ENCODE measurements at places on chromosomes 12 and 14.

DNA sequence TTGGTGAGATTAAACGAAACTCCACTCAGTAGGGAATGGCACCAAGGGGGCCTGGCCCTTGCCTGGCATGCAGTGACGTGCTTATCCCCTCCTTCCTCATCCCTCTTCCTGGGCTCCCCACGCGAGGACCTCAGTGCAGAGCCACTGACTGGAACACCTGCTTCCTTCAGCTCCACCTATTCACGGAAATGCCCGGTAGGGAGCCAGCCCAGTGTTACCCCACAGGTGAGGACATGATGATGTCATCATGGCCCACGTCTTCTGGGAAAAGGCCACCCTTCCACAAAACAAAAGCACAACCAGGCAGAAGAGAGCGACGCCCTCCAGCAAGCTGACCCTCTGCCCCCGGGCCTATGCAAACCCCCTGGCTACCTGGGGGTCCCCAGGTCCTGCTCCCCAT lies 42.1 kb downstream of the CCDC85C start:
- DNase-seq = no peak

- no peak for DNase-seq
Measured at GRCh38 chr14:102875652-102876051, 46.8 kb upstream of the AMN start.

DNA sequence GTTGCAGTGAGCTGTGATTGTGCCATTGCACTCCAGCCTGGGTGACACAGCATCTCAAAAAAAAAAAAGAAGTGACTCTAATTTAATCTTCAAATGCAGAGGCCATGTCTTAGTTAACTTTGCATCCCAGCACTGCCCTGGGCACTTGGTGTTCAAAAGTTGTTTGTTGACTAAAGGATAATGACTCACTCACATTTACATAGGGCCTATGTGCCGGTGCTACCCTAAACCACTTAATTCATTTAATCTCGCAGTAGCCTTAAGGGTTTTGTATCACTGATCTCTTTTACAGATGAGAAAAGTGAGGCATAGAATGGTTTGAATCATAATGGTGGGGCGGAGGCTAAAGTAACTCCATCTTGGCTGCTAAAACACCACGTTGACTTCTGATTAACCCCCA lies 23.7 kb downstream of the MFAP5 start:
- no peak for DNase-seq

GRCh38 chr12:14400599-14400998 lies 35.1 kb downstream of the ATF7IP start:
- DNase-seq = no peak

- no peak for DNase-seq
Measured at GRCh38 chr12:132444957-132445883, 44.7 kb upstream of the FBRSL1 start.

DNA sequence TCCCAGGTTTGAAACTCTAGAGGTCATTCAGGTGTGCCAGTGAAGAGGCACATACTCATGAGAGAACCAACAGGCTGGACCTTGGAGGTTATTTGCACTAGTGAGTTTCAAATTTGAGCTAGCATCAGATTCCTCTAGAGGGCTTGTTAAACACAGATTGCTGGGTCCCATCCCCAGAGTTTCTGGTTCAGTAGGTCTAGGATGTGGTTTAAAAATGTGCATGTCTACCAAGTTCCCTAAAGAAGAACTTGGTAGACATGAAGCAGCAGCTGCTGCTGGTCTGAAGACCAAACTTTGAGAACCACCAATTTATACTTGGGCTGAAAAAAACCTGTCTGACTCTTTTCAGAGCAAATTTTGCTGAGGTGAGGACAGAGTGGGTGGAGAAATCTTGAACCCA lies 61.7 kb downstream of the SUSD6 start:
- DNase-seq = no peak

DNA sequence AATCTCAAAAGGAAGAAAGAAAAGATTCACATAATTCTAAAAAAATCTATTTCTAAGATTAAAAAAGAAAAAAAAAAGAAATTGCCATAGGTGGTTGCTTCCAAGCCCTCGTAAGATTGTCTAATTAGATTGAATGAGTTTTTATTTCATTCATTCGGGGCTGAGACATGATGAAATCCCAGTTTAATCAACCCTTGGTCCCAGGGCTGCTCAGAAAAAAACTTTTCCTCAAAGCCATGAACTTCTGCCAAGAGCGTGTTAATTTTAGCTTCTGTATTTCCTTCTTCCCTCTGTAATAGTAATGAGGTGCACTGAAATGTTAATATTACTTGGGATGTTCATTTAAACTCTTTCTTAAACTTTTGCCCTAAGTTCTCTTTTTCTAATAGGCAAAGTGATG lies 62.6 kb downstream of the TMEM132D start:
- no peak for DNase-seq

DNA sequence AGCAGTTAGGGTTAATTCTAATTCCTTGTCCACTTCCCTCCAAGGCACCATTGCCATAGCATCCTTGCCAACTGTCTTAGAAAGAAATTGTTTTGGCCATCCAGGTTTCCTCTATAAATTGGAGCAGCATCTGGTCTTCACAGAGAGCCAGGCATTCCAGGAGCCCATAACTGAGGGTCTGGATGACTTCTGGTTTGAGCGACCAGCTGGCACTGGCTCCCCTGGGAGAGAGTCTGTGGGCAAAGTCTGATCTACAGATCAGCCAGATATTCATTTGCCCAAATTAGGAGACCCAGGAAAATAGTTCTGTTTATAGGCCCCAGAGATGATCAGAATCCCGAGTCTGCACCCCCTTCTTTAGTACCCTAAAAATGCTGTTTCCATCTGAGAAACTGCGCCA lies 16.0 kb downstream of the VSX2 start:
- DNase-seq = no peak

- no peak for DNase-seq
Measured at GRCh38 chr12:94329366-94329765, 130.3 kb downstream of the CEP83 start.

GRCh38 chr12:90921536-90921935 lies 33.4 kb downstream of the CCER1 start:
- no peak for DNase-seq

DNA sequence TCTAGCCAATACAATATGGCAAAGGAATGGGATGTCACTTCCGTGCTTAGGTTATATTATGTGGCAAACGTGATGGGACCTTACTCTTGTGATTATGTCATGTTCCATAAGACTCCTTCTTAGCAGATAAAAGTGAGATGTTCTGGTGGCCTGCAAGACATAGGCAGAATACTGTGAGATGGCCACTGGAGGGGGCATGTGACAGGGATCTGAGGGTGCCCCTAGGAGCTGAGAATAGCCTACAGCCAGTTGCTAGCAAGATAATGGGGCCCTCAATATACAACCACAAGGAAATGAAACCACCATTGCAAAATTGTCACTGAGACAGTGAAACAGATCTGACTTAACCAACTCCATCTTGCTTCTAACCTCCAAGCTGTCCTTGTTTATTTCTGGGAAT lies 151.4 kb upstream of the SSTR1 start:
- DNase-seq = no peak

- no peak for DNase-seq
Measured at GRCh38 chr14:77120771-77121743, 20.5 kb downstream of the ZDHHC22 start.

DNA sequence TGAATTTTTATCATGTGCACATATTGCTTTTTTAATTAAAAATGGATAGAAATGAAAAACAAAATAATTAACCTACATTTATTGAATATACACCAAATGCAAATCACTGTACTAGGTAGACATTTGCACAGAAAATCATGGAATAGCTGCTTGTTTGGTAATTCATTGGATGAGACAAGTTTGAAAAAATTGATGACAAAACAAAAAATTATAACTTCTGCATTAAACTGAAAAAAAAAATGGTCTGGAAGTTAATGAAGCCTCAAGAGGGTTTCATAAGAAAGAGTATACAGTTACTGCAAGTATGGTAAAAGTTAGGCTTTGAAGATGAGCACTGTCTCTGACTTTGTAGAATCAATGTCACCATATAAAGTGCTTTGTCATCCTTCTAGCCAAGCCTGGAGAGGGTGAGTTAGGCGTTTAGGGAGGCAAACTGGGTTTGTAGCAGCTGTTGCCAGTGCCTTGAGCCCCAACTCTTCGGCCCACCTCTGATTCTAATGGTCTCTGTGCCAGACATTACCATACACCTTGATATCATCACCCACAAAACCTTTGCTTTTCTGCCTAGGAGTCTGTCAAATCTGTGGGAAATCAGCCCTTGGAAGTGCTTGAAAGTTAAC lies 291.1 kb upstream of the CLEC14A start:
- no peak for DNase-seq

GRCh38 chr12:109804820-109805761 lies 28.1 kb downstream of the TRPV4 start:
- DNase-seq = no peak

- no peak for DNase-seq
Measured at GRCh38 chr14:81953419-81953818, 419.8 kb upstream of the SEL1L start.

DNA sequence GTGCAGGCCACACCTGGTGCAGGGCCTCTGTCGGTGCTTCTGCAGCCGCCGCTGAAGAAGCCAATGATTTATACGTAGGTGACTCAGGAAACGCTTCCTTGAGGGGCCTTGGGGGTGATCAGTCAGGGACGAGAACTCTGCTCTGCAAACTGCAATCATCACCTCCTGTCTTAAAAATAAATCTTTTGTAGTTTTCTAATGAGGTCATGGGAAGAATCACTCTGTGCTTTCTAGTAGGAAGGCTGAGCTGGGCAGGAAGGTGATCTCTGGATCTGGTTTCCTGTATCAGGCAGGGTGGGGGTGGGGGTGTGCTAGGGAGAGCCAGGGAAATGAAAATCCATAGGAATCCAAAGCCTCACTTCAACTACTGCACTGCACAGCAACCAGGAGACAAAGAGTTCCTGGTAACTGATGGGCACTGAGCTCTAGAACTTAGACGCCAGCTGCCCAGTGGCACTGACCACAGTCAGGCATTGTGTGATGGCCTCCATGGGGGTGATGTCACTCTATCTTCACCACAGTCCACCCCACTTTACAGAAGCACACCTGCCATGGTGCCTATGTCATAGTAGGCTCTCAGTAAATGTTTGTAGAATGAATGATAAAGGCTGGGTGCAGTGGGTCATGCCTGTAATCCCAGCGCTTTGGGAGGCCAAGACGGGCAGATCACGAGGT lies 292.4 kb upstream of the PWP1 start:
- peak; percentile 48 for DNase-seq

GRCh38 chr12:2862876-2863275 lies 6.0 kb upstream of the TEX52 start:
- DNase-seq = no peak

DNA sequence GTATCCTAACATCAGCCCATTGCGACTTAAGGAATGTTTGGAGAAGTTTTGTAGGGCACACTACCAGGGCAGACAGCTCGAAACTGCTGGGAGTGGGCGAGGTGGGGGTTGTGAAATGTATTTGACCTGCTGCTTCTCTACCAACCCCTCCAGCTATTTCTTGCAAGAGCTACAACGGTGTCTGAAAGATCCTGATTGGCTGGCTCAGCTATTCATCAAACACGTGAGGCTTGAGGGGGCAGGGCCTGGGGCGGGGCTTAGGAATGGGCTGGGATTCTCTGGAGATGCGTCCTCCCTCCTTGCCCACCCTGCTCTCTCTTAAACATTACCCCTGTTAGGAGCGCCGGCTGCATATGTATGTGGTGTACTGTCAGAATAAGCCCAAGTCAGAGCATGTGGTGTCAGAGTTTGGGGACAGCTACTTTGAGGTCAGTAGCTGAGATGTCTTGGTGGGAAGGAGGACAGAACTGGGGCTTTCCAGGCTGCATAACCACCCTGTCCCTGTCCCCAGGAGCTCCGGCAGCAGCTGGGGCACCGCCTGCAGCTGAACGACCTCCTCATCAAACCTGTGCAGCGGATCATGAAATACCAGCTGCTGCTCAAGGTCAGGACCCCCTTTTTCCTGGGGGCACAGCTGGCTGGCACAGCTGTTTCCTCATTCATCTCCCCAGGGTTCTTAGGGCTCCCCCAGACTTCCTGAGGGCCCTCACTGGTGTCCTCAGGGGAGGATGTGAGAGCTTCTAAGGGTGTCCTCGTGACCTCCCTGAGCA lies 3.1 kb downstream of the ARHGEF25 start:
- no peak for DNase-seq

DNA sequence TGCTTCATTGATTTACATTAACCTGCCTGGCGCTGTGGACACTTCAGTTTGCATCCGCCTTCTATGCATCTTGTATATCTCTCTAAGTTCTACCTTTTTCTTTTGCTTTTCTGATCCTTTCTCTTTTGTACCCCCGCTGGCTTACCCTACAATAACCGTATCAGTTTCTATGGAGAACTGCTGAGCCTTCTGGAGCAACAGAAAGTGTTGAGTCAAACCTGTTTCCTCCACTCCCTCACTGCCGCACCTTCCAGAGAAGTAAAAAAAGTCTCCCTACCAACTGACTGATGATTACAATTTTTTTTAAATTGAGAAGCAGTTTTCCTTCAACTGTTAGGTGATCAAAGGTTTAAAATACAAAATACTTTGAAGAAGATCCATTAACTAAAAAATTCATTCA lies 17.4 kb downstream of the EXD2 start:
- DNase-seq = no peak

DNA sequence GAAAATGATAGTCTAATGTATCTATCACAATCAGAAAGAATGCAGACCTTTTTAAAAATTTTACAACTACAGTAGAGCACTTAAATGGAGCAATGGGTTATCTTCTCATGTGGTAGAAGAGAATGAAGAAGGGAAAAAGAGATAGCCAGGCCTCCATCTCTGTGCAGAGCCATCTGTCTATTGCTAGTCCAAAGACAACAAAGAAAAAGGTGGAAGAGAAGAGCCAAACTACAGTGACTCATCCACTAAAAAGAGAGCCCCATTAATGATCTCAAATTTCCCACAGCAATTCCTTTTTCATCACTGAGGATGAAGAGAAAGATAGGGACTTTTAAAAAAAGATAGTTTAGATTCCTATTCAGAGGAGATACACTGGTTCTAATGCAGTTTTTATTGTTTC lies 232.9 kb downstream of the ATXN7L3B start:
- no peak for DNase-seq

DNA sequence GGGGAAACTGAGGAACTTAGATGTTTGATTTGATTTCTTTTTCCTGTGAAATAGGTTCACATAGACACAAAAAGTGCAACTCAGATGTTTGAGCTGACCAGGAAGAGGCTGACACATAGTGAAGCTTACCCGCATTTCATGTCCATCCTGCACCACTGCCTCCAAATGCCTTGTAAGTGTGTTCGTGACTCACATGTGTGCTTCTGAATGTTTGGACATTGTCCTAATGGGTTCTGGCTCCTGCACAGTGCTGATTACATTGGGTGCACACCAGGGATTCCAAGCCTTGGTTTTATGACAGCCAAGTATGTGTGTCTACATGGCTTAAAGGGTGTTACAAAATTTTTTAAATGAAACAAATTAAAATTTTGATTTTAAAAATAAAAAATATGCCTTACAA lies 137.4 kb downstream of the DAAM1 start:
- DNase-seq = no peak

GRCh38 chr12:96471368-96472050 lies 17.9 kb upstream of the CFAP54 start:
- no peak for DNase-seq
